ENCODE measurements at places on chromosomes 1 and 21. TPM values are rescaled to one million over a fixed set of nuclear protein-coding genes. Genes with fewer than 3 reads are reported as not detected.

GRCh38 chr1:70256664-70257063 lies 35.5 kb downstream of the SRSF11 start:
- DNase-seq = no peak

GRCh38 chr1:178947677-178947981 lies 76.8 kb upstream of the ANGPTL1 start:
- DNase-seq = no peak

GRCh38 chr1:77271852-77272580 lies 9.8 kb upstream of the AK5 start:
- DNase-seq = peak; percentile 82

DNA sequence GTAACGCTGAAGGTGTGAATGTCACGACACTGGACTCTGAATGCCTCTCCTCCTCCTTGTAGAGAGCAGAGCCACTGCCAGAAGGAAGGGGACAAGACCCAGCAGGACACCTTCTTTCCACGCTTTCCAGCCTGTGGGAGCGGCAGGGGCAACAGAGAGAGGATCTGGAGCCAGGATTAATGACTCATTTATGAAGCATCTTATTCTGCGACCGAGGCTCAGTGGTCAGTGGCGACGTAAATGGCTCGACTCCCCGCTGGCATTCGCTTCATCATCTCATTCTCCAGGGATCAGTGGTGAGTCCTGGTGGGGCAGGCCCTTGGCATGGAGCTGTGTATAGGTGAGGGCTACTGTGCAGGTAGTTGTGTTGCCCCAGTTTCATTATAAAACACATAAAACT lies 4.6 kb downstream of the SLC37A1 start:
- peak; percentile 57 for DNase-seq

GRCh38 chr1:215140135-215140534 lies 57.6 kb downstream of the KCNK2 start:
- no peak for DNase-seq

DNA sequence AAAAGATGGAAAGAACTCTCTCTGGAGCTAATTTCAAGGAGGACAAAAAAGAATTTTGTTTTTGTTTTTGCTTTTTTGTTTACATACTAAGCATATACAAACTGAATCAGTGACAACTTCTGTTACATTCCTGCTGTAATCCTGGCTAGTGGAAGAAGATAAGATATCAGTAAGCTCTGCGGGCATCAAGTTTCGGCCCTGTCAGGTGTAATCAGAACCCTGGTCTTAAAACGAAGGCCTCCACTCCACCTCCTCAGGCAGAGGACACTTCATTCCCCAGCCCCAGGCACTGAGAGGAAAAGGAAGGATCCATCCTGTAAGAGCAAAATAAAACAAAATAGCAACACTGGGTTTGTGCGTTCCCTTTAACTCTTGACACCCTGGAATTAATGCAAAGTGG lies 88.9 kb upstream of the ARHGAP29 start:
- peak; percentile 43 for DNase-seq

GRCh38 chr1:6028042-6028850 lies 17.4 kb upstream of the KCNAB2 start:
- peak; percentile 27 for DNase-seq

DNA sequence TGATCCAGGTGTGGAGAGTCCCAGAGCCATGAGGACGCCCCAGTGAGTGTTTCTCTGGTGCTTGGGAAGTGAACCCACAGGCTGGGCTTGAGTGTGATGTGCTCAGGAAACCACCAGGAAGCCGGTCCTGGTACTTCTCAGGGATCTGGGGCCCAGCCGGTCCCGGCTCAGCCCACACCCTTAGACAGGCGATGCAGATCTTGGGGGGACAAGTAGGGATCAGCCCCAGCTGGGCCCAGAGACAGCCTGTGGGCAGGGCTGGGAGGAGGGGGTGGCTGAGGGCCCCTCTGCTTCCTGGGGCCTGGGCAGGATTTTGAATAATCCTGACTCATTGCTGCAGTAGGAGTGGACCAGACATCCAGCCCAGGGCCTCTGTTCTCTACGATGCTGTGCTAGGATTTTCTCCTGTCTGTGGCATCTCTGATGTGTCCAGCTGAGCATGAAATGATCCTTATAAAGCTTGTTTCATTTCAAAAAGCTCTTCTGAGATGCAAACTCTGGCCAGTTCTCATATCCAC lies 698.0 kb downstream of the PTPRU start:
- DNase-seq = no peak

GRCh38 chr1:99935534-99935933 lies 34.3 kb upstream of the SLC35A3 start:
- no peak for DNase-seq

DNA sequence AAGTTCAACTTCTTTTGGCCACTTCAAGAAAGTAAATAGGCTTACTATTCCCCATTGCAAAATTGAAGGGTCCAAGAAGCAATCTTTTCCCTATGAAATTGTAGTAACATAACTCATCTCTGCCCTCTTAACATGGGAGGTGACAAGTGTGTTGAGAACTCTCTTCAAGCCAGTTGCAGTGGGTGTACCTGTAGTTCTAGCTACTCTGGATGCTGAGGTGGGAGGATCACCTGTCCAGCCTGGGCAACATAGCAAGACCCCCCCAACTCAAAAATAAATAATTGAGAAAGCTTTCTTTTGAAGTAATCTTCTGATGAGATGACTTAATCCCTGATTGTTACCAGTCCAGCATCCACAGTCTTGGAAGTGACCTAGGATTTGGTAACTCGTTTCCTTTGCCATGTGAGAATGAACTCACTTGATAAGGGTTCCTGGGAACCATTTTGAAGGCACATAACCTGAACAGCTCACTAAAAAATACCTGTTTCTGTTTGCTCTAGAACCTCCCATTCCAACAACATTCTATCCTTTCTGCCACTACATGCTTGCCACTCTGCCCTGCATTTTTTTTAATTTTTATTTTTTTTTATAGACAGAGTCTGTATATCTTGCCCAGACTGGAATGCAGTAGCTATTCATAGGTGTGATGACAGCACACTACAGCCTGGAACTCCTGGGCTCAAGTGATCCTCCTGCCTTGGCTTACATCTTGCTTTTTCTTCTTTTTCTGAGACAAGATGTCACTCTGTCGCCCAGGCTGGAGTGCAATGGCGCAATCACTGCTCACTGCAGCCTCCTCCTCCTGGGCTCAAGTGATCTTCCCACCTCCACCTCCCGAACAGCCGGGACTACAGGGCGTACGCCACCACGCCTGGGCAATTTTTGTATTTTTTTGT lies 1.4 kb upstream of the IPO9 start:
- no peak for DNase-seq

- peak; percentile 54 for DNase-seq
Observed at GRCh38 chr1:78009836-78010235, 5.1 kb downstream of the DNAJB4 start.

- no peak for DNase-seq
Observed at GRCh38 chr1:202046748-202047708, 36.6 kb downstream of the ELF3 start.

DNA sequence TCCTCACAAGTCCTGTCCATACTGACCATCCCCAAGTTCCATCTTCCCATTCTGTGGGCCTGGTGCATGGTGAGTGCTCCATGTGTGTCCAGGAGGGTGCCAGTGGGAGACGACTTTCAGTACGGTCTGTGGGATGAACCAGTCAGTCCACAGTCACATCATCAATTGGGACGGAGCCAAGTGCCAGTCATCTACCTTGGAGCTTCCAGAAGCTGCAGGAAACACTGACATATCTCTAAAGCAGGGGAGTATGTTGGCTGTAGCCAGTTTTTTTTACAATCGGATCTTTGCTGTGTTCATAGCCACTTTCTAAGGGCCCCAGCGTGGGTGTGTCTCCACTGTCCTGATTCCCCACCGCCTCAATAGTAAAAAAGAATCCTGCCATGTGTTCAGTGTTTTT lies 13.6 kb upstream of the TRIM17 start:
- no peak for DNase-seq

DNA sequence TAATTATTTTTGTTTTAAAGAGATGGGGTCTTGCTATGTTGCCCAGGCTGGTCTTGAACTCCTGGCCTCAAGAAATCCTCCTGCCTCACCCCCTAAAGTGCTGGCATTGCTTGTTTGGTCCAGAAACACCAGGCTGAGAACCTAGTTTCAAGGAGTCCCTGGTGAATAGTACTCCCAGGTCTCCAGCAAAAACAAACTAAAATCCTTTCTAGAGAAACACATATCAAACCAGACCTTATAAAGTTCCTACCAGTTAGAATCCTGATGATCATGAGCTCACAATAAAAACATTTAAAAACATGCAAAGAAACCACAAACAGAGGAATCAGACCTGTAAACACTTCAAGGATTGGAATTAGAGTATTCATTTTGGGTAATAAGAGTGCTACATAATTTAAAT lies 34.4 kb upstream of the PADI1 start:
- peak; percentile 85 for DNase-seq

The MXRA8 gene
- total RNA-seq = 326 TPM

The LHX8 gene
- total RNA-seq = not detected

The KCNH1 gene
- total RNA-seq = 6.0 TPM

Measured in LHCN-M2 (cell line).